ENCODE measurements at places on chromosomes 5 and 9.

DNA sequence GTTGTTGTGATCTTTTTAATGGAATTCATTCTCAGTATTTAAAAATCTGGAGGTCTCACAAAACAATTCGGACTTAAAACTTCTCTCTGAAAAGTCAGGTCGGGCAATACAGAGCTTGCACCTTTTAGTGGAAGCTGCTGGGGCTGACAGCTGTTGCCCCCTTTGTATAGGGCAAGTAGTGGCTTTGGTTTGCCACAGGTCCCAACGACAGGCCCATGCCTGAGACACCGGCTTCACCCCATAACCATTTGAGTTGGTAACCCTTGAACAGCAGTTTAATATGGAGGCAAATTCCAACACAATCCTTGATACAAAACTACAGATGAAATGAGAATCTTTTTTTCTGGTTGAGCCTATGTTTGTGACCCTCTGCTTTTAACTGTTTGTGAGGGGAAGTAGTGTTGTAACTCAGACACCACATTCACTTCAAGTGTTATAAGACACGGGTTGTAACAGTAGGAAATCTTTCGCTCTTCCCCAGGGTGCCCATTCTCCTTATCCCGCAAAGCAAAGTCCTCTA lies 752 bp upstream of the GLRX start:
- no peak for DNase-seq

DNA sequence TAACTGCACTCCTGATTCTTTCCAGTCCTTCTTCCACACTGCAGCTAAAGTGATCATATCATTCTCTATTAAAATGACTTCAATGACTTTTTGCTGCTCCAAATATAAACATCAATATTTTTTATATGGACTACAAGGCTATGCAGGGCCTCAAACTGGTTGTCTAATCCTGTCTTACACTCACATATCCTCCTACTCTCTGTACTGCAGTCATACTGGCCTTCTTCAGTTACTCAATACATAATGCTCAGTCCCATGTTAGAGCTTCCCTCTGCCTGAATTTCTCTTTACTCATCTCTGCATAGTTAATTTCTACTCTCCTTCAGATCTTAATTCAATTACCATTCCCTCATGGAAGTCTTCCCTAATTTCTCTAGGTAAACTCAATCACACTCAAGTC lies 3.4 kb downstream of the MEIKIN start:
- DNase-seq: no peak

- no peak for DNase-seq
Measured at GRCh38 chr5:135492319-135492626, 40.1 kb upstream of the TIFAB start.

DNA sequence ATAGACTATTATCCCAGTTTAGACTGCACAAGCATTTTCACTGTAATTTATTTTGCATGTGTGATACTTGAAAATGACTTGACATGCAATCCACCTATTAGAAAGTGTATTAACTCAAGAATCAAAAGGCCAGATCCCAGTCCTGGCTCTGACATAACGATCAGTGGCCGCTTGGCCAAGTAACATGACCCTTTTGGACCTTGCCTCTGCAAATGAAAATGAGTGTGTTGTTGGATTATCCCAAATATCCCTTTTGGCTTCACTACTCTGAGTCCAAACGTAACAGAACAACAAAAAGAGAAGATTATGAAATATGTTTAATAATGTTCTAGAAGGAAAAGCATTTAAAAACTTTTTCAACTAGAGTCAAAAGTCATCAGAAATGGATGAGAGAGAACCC lies 19.0 kb downstream of the DMGDH start:
- no peak for DNase-seq

DNA sequence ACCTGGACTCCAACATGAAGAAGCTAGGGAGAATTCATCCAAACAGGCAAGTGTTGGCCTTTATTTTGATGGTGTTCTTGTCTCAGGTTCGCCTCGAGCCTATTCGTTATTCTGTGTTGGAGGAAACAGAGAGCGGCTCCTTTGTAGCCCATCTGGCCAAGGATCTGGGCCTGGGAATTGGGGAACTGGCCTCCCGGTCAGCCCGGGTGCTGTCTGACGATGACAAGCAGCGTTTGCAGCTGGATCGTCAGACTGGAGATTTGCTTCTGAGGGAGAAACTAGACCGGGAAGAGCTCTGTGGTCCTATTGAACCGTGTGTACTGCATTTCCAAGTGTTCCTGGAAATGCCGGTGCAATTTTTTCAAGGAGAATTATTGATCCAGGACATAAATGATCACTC lies 367 bp downstream of the PCDHB4 start:
- no peak for DNase-seq

GRCh38 chr9:123329329-123329955 lies 26.6 kb upstream of the CRB2 start:
- DNase-seq: no peak

DNA sequence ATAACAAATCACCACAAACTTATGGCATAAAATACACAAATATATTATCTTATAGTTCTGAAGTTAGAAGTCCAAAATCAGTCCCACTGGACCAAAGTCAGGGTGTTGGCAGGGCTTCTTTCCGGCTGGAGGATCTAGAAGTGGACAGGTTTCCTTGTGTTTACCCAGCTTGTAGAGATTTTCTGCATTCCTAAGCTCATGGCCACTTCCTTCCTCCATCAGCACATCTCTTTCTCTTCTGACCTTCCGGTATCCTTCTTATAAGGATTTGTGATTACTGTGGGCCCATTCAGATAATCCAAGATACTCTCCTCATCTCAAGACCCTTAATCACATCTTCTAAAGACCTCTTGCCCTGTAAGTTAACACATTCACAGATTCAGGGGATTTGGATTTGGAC lies 97.6 kb downstream of the RAB3C start:
- no peak for DNase-seq

DNA sequence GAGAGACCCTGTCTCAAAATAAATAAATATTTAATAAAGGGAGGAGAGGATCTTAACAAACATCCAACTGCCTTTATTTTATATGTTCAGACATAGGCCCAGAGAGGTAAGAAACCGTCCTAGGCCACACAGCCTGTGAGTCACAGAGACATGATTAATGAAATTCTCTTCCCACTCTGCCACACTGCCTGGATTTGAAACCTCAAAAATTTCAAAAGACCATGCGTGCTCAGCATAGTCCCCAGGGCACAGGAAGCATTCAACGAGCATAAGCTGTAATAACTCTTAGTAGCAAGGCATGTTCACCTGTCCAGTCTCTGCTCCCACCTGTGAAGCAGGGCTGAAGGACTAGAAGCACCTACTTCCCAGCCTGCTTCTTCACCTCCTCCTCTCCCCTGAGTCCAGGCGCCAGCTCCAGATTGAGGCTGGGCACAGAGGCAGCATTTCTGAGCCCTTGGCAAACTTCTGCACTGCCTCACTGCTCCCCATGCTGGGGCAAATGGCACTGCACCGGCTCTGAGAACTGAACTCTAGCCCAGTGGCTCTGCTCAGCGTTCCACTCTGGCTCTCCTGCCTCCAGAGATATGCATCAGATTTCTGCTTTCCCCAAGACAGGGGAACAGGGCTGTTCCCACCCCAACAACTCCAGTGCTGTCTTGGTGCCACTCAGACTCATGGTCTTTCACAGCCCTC lies 1.1 kb downstream of the FAT2 start:
- DNase-seq: no peak

DNA sequence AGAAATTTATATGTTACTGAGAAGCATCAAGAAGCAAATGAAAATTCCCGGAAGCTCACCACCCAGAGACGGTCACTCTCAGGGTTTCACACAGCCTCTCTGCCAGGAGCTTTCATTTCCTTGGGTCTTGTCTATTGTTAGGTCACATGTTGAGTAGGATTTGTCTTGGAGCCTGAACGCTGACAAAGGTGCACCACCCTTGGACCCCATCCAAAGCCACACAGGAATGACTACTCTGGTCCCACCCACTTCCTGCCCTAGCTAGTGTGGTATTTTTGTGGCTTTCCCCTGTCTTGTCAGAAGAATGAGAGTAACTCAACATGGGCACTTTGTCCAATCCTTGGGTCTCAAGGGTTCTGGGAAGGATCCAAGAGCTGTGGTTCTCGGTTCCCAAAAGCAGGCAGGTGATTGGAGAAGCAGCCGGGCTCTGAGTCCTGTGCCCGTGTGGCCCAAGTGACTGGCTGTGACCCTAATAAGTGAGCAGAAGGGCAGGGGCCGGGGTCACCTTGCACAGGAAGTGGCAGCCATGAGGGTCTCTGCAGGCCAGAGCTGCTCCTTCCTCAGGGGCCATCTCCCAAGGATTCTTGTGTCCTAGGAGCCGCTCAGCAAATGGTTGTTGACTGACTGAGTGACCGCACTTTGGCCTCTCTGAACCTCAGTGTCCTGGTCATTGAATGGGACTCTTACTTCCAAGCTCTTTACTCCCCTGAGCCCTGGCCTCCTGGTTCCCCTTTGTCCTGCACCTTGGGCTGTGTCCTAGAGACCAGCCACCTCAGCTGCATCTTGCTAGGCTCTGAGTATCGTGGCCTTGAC lies 6.9 kb downstream of the FGD3 start:
- DNase-seq: no peak

DNA sequence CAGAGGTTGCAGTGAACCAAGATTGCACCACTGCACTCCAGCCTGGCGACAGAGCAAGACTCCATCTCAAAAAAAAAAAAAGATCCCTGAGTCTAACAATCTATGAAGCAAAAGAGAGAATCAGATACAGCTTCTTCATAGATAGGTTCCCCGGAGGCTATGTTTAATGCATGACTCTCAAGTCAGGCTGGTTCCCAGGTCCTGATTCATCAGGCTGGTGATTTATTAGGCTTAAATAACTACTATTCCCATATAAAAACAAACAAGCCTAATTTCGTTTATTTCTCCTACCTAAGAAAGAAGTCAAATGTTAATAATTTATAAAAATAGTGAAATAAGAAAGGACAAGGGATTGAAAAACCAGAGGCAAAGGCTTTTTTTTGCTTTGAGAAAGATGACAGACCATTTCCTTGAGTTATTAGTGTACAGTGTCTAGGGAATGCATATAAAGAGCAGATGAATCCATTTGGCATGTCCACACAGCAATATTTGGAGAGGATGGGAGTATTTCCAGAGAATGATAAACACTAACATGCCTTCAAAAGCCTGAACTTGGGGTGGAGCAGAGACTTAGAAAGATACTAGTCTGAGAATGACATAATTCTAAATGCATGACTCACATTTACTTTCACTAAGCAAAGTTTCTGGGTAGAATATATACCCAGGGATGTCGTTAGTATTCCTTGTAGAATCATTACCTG lies 115.3 kb downstream of the NREP start:
- DNase-seq: no peak

DNA sequence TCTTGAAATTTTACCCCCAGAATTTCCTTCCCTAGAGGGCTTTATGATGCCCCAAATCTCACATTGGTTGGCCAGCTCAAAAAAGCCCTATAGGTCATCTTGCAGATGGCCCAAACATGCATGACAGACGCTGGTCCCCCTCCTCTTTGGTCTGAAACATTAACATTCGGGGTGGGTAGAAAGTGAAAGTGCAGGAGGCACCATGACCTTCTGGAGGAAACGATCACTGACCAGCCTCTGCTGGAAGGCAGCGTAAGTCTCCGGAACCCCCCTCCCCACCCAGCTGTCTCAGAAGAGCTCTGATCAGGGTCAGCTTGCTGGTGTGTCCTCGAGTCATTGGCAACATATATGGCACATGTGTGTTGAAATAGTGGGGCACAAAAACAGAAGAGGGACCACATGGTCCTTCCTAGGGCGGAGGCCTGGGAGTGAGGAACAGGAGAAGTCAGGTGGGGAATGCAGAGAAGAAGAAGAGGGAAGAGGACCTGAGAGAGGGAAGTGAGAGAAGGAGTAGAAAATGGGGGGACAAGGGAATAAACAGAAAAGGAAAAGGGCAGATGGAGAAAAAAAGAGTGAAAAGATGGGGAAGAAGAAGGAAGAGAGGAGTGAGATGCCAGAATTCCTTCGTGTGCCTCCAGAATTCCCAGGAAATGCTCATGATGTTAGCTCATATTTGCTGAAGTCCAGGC lies 46.2 kb downstream of the IL31RA start:
- no peak for DNase-seq

DNA sequence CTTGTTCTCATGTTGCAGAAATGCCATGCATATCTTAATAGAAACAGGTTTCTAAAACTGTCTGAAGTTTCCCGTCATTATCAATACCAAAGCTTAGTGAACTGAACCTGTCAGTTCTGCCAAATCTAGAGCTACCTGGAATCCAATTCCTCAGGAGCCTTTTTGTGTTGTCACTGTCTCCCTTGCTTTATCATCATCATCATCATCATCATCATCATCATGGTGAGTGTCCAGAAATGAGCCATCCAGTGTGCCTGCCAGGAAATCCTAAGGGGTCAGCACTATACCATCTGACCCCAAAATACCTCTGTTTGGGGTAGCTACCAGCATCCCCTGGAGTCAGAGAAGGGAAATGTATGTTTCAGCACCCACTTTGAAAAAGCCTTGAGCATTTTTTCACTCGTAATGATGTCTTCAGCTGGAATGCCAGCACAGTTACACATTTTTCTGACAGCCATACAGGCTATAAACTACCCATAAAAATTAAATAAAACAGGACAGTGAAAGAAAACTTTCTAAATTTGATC lies 150.3 kb downstream of the NR2F1-AS1 start:
- no peak for DNase-seq

DNA sequence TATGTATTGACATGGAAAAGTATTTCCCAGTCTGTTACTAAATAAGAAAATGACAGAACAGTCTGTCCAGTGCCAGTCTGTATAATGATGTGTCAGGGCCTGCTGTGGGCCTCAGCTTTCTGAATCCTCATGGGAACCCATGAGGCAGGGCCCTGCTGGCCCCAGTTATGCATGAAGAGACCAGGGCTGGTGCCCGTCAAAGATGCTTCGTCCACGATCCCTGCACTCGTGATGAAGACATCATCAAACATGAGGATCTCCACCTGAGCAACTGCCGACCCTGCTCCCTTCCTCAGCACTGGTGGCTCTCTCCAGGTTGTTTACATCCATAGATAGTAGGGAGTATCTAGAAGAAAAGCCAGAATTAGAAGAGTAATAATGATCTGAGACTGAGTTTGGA lies 52.5 kb downstream of the ICE1 start:
- DNase-seq: no peak

GRCh38 chr5:34717426-34718327 lies 61.5 kb downstream of the RAI14 start:
- DNase-seq: no peak

DNA sequence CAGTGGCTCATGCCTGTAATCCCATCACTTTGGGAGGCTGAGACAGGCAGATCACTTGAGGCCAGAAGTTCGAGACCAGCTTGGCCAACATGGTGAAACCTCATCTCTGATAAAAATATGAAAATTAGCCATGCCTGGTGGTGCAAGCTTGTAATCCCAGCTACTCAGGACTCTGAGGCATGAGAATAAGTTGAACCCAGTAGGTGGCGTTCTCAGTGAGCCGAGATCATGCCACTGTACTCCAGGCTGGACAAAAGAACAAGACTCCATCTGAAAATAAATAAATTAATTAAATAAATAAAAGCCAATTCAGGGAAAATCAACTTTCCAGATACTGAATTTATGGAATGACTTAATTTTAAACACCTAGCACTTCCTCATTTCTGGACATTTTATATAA lies 1722.1 kb downstream of the MAT2B start:
- DNase-seq: no peak

DNA sequence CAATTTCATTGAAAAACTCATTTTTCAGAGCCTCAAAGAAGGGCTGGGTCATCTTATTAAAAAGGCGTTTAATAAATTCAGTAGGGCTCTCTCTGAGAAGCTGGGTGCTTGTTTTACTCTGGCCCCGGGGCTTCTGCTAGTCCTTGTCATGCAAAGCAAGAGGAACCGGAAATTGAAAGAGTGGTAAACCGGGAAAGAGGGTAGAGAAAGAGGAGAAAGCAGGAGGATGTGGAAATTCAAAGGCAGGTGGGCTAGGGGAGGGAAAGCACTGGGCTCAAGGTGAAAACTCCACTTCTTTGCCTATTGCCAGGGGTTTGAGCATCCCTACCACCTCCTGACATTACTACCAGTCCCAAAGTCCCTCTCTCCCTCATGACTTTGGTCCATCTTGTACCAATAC lies 64.6 kb upstream of the AGXT2 start:
- DNase-seq: no peak

All from stimulated activated CD4-positive, alpha-beta T cell treated with anti-CD3 and anti-CD28 coated beads, Interleukin-15, amount 100 ng/mL, for 1 hour (primary cell).